ENCODE measurements at places on chromosomes 4 and X.

DNA sequence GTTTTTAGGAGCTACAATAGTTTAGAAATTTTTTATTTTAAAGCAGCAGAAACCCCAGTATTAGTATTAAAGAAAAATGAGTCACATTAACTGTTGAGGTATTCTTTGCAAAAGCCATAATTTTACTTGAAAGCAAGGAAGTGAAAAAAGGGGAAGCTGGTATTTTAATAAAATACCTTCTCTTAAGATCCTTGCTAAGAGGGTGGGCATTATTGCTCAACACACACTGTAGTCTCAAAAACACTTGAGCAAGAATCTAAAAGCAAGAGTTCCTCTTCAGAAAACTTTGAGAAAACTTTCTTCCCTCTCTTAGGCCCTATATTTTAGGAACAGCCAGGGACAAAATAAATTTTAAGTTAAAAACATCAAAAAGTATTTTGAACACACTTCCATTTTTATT lies 259.4 kb upstream of the DIAPH2 start:
- no peak for DNase-seq

GRCh38 chrX:97405031-97405660 lies 521.4 kb downstream of the RPA4 start:
- no peak for DNase-seq

DNA sequence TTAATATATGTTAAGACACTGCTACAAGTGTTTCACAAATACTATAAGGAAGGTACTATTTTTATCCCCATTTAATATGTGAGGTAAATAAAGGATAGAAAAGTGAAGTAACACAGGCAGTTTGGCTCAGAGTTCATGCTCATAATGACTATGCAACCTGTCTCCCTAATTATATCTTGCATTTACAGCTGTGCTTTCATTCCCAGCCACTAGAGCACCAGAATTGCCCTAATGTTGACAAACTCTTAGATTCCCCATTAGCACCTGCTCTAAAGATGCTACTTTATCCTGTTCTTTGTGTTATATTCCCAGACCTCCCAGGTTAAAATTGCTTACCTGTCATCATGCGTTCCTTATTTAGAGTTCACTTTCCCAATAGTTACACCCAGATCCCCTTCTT lies 833.6 kb downstream of the CCSER1 start:
- DNase-seq, result no peak

DNA sequence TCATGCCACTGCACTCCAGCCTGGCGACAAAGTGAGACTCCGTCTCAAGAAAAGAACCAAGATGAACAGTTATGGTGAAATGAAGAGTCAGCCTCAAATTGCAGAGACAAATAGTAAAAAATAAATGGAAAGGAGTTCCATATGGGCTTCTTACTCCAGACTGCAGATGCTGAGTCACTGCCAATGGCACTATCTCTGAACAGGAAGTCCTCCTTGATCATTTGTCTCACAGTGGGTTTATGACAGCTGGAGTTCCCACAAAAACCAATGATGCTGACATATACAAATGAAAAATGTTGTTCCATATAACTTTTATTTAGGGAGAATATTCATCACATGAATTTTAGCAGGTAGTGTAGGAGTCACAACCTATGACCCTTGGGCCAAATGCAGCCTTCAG lies 631.6 kb downstream of the PCDH18 start:
- no peak for DNase-seq

DNA sequence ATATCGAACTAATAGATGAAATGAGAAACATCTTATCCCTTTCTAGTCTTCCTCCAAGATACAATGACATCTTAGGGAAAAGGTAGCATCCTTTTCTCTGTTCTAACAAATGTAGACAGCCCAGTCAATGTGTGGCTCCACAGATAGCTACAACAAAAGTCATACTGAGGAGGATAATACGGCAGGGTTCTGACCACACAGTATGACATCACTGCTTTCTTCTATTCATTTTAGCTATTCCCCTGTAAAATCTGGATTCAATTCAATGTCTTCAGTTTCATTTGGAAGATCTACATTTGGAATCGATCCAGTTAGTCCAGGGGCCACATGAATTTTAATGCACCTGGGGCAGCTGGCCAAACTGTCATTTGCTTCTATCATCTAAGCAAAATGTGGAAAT lies 51.4 kb downstream of the ENOX2 start:
- no peak for DNase-seq

GRCh38 chrX:13024986-13025385 lies 19.4 kb downstream of the FAM9C start:
- no peak for DNase-seq

GRCh38 chrX:105210258-105210657 lies 10.2 kb downstream of the TEX13A start:
- DNase-seq, result no peak

DNA sequence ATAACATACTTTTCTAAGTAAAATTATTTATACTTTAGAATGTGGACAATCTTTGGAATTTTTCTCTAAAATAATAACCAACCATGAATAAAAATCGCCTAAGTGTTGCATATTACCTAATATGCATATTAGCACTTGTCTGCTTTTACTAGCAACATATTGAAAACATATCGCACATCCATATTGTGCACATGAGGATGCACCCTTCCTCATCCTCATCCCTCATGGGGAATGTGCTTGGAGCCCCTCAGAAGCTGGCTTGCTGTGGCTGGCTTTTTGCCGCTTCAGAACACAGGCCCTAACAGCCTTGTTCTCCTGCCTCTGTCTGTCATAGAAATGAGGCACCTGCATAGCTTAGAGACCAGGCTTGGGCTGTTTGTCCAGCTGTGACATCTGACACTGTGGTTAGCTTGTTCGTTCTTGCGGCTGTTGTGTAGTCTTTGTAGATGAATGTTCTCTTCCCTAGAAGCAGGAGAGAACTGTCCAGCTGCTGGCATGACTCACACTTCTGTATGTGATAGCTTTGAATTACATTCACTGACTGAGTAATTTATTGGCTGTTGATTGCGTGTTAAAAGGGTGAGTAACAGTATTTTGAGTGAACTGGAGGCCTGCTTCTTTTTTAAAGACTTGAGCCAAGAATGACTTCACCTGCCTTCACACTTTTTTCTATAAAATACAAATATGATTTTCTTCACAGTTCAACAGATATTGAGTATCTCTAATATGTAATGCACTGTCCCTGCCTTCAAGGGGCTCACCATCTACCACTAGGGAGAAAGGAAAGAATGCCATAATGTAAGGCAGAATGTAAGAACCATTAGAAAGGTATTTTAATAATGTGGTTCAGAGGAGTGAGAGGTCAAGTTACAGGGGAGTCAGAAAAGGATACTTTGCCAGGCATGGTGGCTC lies 81.9 kb downstream of the HMGB2 start:
- no peak for DNase-seq

DNA sequence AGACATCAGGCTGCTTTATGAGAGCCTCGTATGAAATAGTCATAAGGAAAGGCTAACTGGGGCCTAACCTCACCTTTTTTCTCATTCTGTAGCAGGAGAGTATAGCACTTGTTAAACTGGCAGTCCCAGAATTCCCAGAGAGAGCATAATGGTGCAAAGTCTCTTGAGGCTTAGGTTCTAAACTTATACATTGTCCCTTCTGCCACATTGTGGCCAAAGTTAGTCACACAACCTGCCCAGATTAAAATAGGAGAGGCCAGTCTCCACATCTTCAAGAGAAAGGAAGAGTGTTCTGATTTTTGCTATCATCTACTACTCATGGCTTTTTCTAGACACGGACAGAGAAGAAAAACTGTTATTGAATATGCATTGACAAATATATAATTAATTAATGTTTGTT lies 1588.9 kb upstream of the PCDH7 start:
- DNase-seq, result no peak

GRCh38 chrX:109739625-109740432 lies 6.8 kb upstream of the ACSL4 start:
- no peak for DNase-seq

- no peak for DNase-seq
These were observed 86.8 kb downstream of the PDGFRA start for GRCh38 chr4:54315561-54316538.

- DNase-seq, result no peak
These were observed 62.9 kb upstream of the SLC7A11 start for GRCh38 chr4:138305050-138305449.

- DNase-seq, result no peak
These were observed 10.9 kb upstream of the BBS7 start for GRCh38 chr4:121881158-121881557.

Data from KG1 (cell line).